Esophagus muscularis mucosa (tissue), 4 donors: ENCODE measurements at places on chromosomes 13 and 19. TPM values are rescaled to one million over a fixed set of nuclear protein-coding genes. Genes with fewer than 3 reads are reported as not detected.
A peak's percentile ranks its signal among the peaks of the same experiment; 100 is the strongest.

DNA sequence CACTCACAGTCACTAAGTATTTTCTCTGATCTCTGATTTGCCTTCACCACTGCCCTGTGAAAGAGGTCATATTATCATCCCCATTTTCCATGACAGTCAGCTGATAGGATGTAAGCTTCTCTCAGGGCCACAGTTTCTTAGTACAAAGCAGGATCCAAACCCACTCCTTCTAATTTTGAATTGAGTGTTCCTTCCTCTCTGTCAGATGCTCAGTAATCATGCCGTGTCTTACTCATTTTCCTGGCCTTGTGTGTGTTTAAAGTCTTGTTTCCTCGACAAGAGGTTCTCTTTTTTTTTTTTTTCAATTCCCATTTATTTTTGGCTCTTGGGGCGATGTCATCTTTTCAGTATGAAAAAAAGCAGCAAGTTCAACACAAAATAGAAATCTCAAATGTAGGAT lies 72.3 kb downstream of the NAA16 start:
- H3K27ac ChIP-seq, result no peak overlapping the region
- DNase-seq, result no peak
- H3K4me1 ChIP-seq, result no peaks in the 10 kb centered on the region
- no peak overlapping the region for H3K4me3 ChIP-seq

DNA sequence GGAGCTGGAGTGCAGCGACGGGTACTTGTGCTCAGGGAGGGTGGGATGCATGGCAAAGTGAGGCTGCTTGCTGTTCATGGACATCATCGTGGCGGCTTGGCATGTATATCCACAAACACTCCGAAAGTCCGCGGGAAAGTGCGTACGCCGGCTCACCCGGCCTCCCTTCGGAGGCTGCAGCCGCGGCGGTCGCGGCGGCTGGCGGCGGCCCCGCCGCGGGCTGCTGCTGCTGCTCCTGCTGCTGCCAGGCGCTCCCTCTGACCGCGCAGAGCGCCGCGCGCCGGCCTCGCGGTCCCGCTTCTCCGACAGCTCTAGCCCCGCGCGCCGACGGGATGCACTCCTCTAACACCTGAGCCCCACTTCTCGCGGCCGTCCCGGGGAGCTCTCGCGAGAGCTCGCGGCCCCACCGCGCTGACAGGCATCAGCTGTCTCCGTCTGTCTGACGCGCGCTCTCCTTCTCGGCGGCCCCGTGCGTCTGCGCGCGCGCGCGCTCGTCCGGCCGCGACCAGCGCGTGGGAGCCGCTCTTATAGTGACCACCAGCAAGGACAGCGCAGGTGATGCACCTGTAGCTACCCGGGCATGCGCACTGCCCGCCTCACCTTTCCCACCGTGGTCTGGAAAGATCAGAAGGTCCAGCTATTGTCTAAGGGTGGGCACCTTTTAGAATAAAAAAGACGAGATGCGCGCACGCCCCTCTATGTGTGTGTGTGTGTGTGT lies at the start of gene POU4F1:
TSS of gene POU4F1 (minus strand) at position 313 of the 718 bp plus-strand sequence. CDS start at position 87, 226 bp downstream.
- peak within 1 kb of the TSS; percentile 44 for H3K4me3 ChIP-seq
- DNase-seq, result no peak
- H3K4me1 ChIP-seq, result peaks cover 40% of the 10 kb centered on the region
- no peak within 1 kb of the TSS for H3K27ac ChIP-seq
- no peaks in the 10 kb centered on the region for H3K36me3 ChIP-seq

DNA sequence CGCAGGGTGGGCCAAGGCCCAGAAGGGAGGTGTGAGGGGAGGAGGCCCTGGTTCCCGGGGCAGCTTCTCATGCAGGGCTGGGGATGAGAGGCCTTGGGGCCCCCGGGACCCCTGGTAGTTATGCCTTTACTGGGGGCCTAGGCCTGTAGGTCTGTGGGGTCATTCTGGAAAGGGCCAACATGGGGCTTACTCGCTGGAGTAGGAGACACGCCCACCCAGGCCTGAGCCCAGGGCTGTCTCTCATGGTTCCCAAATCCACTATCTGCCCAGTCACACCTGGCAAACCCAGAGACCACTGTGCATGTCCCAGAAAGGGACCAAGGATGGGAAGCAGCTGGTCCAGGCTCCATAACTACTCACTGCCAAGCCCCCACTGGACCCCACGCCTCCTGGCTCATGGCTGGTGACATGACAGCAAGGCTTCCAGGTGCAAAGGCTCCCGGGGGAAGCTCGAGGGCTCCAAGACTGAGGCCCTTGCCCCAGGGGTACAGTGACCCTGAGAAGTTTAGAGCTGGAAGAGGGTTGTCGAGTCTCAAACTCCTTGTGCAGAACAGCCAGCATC lies 64.2 kb upstream of the ATP12A start:
- H3K4me1 ChIP-seq, result no peaks in the 10 kb centered on the region
- no peaks in the 10 kb centered on the region for H3K27me3 ChIP-seq
- no peak overlapping the region for H3K4me3 ChIP-seq
- no peak overlapping the region for H3K27ac ChIP-seq
- no peaks in the 10 kb centered on the region for H3K36me3 ChIP-seq

Gene CEACAM5
- total RNA-seq, result not detected

GRCh38 chr19:42250183-42250665 lies 4.7 kb downstream of the ERF start:
- peak overlapping the region; percentile 96 for H3K4me3 ChIP-seq
- DNase-seq, result no peak
- H3K4me1 ChIP-seq, result peaks cover 79% of the 10 kb centered on the region
- H3K36me3 ChIP-seq, result peaks cover 37% of the 10 kb centered on the region
- H3K27ac ChIP-seq, result peak overlapping the region; percentile 100
- H3K27me3 ChIP-seq, result no peaks in the 10 kb centered on the region

- H3K27ac ChIP-seq, result no peak overlapping the region
- DNase-seq, result no peak
- H3K4me1 ChIP-seq, result no peaks in the 10 kb centered on the region
- H3K4me3 ChIP-seq, result no peak overlapping the region
These were observed 39.3 kb upstream of the UBE2L5 start for GRCh38 chr13:30382836-30383525.

Gene NLRP7
- not detected for total RNA-seq

GRCh38 chr13:45921162-45921736 lies 69.7 kb upstream of the SIAH3 start:
- H3K27ac ChIP-seq, result no peak overlapping the region
- H3K4me1 ChIP-seq, result no peaks in the 10 kb centered on the region
- no peak for DNase-seq
- H3K36me3 ChIP-seq, result no peaks in the 10 kb centered on the region
- H3K4me3 ChIP-seq, result no peak overlapping the region
- H3K27me3 ChIP-seq, result no peaks in the 10 kb centered on the region

Gene CEACAM21
- 1.8 TPM for total RNA-seq

DNA sequence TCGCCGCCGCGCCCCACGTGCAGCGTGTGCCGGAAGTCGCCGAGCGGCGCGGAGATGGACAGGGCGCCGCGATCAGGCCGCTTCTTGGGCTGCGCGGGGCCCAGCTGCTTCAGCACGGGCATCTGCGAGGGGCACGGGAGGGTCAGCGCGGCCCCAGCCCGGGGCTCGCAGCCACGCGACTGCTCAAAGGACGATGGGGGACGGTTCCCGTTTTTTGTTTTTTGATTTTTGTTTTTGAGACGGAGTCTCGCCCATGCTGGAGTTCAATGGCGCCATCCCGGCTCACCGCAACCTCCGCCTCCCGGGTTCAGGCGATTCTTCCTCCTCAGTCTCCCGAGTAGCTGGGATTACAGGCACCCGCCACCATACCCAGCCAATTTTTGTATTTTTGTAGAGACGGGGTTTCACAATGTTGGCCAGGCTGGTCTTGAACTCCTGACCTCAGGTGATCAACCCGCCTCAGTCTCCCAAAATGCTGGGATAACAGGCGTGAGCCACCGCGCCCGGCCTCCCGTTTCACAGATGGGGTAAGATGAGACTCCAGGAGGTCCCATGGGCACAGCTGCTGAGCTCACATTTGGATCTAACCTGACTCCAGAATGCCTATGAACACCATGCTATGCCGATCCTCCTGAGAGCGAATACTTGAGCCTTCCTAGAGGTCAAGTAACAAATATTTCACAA lies 2.0 kb upstream of the LENG9 start:
- no peaks in the 10 kb centered on the region for H3K27me3 ChIP-seq
- no peak overlapping the region for H3K27ac ChIP-seq
- no peak for DNase-seq
- H3K4me3 ChIP-seq, result no peak overlapping the region

DNA sequence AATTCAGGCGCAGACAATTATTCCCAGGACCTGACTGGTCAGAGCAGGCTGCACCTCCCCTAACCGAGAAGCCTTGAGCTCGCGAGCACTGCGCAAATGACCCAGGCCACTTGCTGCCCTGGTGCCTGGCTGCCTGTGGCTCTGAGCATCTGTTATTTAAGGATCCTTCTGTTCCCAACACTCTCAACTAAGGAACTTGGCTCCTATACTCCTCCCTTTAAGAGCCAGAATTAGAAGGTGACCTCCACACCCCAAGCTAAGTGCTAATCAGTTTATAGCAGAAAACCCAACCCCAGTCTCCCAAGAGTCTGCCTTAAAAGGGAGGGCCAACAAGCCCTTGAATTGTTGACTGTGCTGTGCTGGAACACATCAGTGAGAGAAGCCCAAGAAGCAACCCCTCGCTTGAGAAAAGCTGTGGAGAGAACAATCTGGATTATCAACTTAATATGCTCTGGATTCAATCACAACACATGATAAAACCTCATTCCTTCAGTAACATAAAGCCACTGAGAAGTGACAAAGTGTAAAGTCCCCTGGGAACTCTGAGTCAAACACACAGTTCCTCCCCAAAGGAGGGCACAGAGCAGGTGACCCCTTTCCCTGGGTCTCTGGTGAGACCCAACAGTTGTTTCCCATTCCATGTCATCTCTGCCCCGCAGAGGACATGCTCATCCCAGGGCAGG lies 14.6 kb downstream of the AKAP8L start:
- H3K27me3 ChIP-seq, result no peaks in the 10 kb centered on the region
- no peak for DNase-seq
- peaks cover 67% of the 10 kb centered on the region for H3K4me1 ChIP-seq
- H3K27ac ChIP-seq, result peak overlapping the region; percentile 78
- peak overlapping the region; percentile 12 for H3K4me3 ChIP-seq

- DNase-seq, result no peak
- no peaks in the 10 kb centered on the region for H3K27me3 ChIP-seq
- H3K27ac ChIP-seq, result no peak overlapping the region
- peaks cover 2% of the 10 kb centered on the region for H3K4me1 ChIP-seq
- H3K4me3 ChIP-seq, result no peak overlapping the region
These were observed 21.4 kb downstream of the MAP2K2 start for GRCh38 chr19:4102339-4103079.

Gene TSHZ3
- 17.1 TPM for total RNA-seq

Gene ANGPTL8
- total RNA-seq, result not detected

- peaks cover 10% of the 10 kb centered on the region for H3K27me3 ChIP-seq
- H3K4me1 ChIP-seq, result no peaks in the 10 kb centered on the region
These were observed 20.9 kb downstream of the MBD3L2B start for GRCh38 chr19:7000333-7000732.

Gene PPP1R12C
- total RNA-seq, result 392 TPM

GRCh38 chr19:6955082-6955481 lies 66.1 kb downstream of the MBD3L2B start:
- H3K27ac ChIP-seq, result no peak overlapping the region
- H3K27me3 ChIP-seq, result no peaks in the 10 kb centered on the region
- no peaks in the 10 kb centered on the region for H3K4me1 ChIP-seq

- H3K4me1 ChIP-seq, result no peaks in the 10 kb centered on the region
- no peak overlapping the region for H3K27ac ChIP-seq
- DNase-seq, result no peak
- H3K36me3 ChIP-seq, result no peaks in the 10 kb centered on the region
These were observed 4.9 kb upstream of the SLC25A15 start for GRCh38 chr13:40784540-40784939.

DNA sequence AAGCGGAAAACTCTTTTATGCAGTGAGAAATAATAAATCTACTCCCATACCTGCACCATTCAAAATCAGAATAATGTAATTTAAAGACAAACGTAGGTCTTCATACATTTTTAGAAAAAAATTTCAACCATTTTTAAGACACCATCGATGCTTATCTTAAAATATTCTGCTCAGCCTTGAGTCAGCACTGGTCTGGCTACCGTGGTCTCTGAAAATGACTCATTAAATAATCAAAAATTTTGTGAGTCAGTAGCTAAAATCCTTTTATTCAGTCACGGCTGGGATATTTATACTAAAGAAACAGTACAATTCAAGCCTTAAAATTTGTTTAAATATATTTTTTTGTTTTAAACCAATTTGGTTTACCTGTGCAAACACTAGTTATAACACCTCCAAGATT lies 2862.8 kb upstream of the PCDH20 start:
- no peaks in the 10 kb centered on the region for H3K27me3 ChIP-seq
- H3K27ac ChIP-seq, result no peak overlapping the region
- no peaks in the 10 kb centered on the region for H3K4me1 ChIP-seq

- no peak overlapping the region for H3K4me3 ChIP-seq
- H3K27me3 ChIP-seq, result no peaks in the 10 kb centered on the region
- H3K27ac ChIP-seq, result no peak overlapping the region
- no peaks in the 10 kb centered on the region for H3K4me1 ChIP-seq
- no peak for DNase-seq
- H3K36me3 ChIP-seq, result no peaks in the 10 kb centered on the region
These were observed 1135.0 kb downstream of the SLITRK1 start for GRCh38 chr13:82747291-82747690.

DNA sequence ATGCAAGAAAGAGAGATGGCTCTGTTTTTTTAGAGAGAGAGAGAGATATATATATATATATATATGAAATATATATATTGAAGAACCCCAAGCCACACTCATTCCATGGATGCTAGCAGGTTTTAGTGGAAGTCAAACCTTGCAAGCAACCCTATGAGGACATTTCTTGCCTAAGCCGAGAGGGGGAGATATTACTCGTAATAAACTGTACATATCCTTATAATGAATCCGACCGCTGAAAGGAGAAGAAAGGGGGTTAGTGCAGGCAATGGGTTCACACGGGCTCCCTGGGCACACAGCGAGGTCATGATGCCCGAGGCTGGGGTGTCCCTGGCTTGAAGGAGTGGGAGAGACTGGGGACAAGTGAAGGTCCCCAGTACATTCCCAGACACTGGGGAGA lies 78.3 kb downstream of the IER2 start:
- no peak overlapping the region for H3K27ac ChIP-seq
- no peaks in the 10 kb centered on the region for H3K4me1 ChIP-seq
- H3K4me3 ChIP-seq, result no peak overlapping the region
- no peaks in the 10 kb centered on the region for H3K27me3 ChIP-seq

- no peak for DNase-seq
- H3K27ac ChIP-seq, result no peak overlapping the region
- no peaks in the 10 kb centered on the region for H3K4me1 ChIP-seq
- H3K4me3 ChIP-seq, result no peak overlapping the region
- H3K36me3 ChIP-seq, result no peaks in the 10 kb centered on the region
These were observed 17.0 kb downstream of the CATSPERG start for GRCh38 chr19:38352611-38353010.
